NCI-H510A treated with DMSO at 0.1 percent for 48 hours (cell line): ENCODE measurements at places on chromosomes 3 and 15.
A peak's percentile ranks its signal among the peaks of the same experiment; 100 is the strongest.

GRCh38 chr3:107574650-107575049 lies 51.9 kb downstream of the BBX start:
- DNase-seq: no peak

DNA sequence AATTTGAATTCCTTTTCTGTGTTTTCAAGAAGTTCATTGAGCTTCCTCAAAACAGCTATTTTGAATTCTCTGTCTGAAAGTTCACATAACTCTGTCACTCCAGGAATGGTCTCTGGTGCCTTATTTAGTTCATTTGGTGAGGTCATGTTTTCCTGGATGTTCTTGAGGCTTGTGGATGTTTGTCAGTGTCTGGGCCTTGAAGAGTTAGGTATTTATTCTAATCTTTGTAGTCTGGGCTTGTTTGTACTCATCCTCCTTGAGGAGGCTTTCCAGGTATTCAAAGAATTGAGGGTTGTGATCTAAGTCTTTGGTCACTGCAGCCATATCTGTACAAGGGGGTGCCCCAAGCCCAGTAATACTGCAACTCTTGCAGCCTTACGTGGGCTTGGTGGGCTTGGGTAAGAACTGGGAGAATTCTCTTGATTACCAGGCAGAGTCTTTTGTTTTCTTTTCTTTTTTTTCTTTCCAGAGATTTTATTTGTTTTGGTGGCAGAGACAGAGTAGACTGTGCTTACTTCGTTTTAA lies 19.3 kb upstream of the CCNDBP1 start:
- DNase-seq: no peak

- no peak for DNase-seq
Measured at GRCh38 chr15:85704066-85704465, 90.7 kb downstream of the KLHL25 start.

- no peak for DNase-seq
Measured at GRCh38 chr15:65085207-65085753, 8.7 kb downstream of the KBTBD13 start.

- no peak for DNase-seq
Measured at GRCh38 chr3:111103807-111104206, 32.2 kb downstream of the NECTIN3 start.

- no peak for DNase-seq
Measured at GRCh38 chr3:31934018-31934417, 47.0 kb downstream of the OSBPL10 start.

- no peak for DNase-seq
Measured at GRCh38 chr15:77542491-77543001, 90.2 kb downstream of the LINGO1 start.

DNA sequence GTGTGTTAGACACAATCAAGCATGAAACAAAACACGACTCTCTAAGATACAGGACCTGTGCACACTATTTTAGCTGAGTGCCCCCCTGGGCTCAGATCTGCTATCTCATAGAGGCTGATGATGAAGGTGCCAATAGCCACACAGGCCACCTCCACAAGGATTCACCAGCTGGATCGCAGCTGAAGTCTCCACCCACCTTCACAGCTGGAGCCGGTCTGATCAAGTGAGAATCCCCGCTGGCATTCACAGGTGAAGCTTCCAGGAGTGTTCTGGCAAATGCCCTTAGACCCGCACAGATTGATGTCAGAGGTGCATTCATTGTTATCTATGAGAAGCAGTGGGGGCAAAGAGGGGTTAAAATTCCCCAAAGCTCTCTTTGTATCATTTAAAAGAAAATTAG lies 90.1 kb downstream of the DUT start:
- no peak for DNase-seq

DNA sequence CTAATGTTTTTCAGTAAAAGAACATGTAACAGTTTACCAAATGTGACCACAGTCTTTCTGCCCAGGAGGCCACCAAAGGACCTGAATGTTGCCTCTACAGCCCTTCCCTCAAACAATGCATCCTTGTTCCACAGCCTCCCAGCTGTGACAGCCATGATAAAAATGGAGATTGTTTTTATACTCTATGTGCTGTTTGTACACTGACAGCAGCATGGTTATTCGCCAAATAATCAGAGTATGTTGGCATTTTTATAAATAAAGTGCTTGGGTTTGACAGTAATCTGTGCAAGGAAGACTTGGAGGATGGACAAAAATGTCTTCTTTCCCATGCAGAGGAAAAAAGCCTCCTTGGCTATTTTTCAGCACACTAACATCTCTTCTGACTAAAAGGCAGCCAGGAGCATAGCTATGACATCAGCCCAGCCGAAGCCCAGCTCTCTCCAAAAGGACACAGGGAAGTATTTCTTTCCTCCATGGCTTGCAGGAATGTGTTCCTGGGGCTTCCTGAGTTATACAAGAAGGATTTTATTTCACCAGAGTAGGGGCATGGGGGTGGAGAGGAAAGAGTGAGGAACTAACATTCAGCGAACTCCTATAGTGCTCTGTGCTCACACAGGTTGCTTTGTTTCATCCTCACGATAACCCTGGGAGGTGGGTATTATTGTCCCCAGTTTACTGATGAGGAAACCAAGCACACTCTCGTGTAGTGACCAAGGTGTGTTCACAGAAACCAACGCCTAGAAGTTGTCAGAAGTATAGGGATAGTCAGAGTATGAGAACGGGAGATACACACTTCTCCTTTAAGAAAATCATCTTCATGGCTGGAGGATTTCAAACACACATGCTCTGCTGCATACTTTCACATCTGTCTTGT lies 339.7 kb downstream of the MECOM start:
- no peak for DNase-seq

- DNase-seq: no peak
Measured at GRCh38 chr3:143138953-143139352, 19.4 kb downstream of the CHST2 start.

DNA sequence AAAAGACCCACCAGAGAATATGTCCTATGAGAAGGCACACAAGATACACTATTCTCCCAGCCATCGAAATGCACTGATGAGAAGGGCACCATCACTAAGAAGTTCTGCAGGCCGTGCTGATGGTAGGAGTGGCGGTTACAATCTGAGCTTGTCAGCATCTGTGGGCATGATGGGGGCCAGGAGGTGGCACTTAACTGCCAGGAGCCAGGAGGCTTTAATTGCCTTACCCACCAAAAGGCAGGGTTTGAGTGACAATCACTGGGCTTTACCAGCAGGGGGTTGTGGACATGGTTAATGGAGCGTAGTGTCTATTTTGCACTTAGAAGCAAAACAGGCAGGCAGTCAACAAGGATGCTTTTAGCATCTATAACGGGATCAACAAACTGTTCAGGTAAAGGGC lies 16.0 kb upstream of the SQOR start:
- no peak for DNase-seq

- no peak for DNase-seq
Measured at GRCh38 chr15:90620379-90621067, 90.8 kb downstream of the CRTC3 start.

- no peak for DNase-seq
Measured at GRCh38 chr3:48595526-48596121, 495 bp upstream of the COL7A1 start.

DNA sequence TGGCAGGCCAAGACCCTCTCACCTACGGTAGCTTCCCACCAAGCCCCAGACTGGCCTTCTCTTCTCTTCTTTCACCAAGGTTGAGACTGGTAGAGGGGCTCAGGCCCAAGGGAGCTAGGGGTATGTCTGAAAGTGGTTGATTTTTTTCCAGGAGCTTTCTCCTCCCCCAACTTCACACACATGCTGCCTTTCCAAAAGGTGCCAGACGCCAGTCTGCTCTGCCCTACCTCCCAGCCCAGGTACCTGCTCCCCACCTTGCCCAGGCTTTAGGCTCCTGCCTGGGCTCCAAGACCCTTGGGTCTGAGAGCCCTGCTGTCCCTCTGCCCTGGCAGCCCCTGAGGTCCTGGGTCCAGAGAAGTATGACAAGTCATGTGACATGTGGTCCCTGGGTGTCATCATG lies 28.4 kb downstream of the MAPKAPK3 start:
- no peak for DNase-seq

DNA sequence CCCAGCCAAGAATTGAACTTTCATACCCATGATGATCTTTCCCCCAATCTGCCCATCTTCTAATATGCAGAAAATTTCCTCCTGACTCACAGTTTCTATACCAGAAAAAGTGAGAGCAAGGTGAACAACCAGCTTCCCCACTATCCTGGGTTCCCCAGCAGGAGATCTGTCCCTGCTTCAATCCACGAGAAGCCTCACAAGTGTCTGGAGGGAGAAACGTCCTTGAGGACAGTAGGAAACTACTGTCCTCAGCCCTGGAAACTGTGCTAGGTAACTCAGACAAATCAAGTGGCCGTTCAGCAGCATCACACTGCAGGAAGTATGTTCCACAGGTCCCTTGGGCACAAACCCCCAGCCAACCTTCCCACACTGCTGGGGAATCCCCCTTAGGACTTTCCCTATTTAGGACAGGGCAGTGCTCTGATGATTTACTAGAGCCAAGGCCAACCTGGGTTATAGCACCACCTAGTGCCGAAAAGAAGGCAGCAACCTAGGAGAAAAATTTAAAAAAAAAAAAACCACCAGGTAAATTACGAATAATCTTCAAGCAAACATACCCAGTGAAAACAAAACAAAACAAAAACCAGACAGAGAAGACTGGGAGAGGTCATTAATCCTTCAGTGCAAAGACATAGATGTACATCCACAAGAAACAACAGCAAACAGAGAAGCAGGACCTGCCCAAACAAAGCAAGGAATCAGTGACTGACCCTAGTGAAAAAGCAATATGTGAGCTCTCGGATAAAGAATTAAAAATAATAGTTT lies 36.0 kb downstream of the MORC1 start:
- DNase-seq: no peak

DNA sequence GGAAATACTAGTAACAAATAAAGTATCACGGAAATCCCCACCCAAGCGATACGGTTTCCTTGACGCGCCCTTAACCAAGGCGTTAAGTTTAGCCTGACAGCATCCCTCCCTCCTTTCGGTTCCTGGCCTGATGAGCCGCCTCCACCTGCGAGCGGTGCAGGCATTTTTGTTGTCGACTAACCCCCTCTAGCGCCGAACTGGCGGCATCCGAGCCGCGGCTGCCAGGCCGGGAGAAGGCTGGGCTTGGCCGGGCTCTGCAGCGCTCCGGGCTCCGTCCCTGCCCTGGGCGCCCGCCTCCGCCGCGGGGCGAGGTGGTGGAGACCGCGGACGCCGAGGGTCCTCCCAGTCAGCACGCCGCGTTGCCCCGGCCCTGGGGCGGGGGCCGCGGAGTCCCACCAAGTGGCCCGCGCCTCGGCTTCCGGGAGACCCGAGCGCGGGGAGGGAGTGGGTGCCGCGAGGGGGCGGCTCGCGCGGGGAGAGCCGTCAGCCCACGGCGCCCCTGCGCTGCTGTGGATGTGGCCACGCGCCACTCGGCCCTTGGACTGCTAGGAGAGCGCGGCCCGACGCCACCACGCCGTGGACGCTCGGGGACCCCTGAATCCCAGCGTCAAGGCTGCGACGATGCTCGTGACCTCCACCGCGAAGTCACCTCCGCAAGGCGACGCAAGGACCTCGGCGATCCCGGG lies 1.1 kb upstream of the EPHA6 start:
- peak; percentile 35 for DNase-seq

GRCh38 chr3:11060500-11061251 lies 68.1 kb downstream of the SLC6A1 start:
- DNase-seq: peak; percentile 15

DNA sequence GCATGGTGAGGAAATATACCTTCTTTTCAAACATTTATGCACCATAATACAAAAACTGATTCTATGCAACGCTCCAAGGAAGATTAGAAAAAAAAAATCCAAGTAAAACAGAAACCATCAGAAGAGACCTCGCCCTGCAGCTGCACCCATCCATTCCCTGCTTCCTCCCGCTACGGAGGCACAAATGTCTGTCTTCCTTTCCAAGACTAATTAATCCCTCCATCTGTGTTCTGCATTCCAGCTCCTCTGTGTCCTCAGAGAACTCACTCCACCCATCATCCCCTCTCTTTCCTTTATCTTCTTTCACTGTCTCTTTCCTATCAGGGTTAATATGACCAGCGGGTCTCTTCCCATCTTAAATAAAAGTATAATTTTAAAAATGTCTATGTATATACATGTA lies 196.1 kb downstream of the ADAMTSL3 start:
- no peak for DNase-seq

GRCh38 chr3:127949446-127950055 lies 34.5 kb downstream of the KBTBD12 start:
- no peak for DNase-seq

- no peak for DNase-seq
Measured at GRCh38 chr3:54433846-54434245, 311.5 kb downstream of the CACNA2D3 start.

DNA sequence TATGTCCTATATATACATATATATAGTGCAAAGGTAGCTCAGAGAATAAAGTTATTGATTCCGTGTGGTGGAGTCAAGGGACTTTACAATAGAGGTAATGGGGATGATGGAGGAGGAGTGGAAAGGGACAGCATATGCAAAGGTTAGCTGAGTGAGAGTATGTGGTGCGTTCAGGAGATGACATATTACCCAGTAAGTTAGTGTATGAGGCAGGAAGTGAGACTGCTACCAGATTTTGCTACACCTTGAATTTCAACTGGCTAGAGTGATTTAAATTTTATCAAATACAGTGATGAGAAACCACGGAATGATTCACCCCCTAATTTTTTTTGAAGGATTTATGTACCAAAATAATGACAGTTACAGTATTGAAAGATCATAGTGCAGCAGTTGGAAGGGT lies 2.8 kb downstream of the ACTL6A start:
- no peak for DNase-seq

- DNase-seq: no peak
Measured at GRCh38 chr3:124059580-124059979, 67.7 kb upstream of the ROPN1 start.

- DNase-seq: no peak
Measured at GRCh38 chr15:61229883-61230180, 730 bp upstream of the RORA start.

DNA sequence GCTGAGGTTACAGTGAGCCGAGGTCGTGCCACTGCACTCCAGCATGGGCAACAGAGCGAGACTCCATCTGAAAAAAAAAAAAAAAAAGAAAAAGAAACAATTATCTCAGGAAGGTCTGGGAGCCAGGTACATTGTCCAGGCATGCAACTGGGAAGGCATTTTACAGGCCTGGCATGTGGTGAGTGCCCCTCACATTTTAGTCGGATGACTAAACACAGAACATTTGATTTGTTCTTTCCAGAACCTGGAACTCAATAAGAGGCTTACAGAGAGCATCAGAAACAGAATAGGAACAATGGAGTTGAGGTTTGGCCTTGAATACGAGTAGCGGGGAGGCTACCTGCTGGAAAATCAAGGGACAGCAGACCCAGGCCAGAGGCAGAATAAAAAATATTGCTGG lies 33.7 kb upstream of the IGF1R start:
- DNase-seq: no peak

- DNase-seq: peak; percentile 34
Measured at GRCh38 chr3:184472723-184473428, 88.7 kb upstream of the EPHB3 start.

DNA sequence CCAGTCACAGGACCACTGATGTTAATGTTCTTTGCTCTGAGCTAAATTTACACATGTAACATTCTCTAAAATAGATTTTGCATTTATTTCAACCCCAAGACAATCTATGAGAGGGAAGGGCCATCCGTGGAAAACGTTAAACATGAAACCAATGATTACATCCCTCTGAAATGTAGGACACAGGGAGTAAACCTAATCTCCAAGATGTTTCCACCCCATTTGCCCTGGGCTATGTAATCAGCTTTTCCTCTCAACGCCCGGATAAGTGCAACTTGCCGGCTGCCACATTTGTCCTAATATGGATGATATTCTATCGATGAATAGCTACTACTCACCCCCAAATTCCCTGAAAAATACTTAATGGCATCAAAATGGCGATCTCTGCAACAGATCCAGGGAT lies 6.4 kb upstream of the FMN1 start:
- DNase-seq: no peak
